CD4-positive, alpha-beta T cell (primary cell): ENCODE measurements at places on chromosomes 3 and 15.

DNA sequence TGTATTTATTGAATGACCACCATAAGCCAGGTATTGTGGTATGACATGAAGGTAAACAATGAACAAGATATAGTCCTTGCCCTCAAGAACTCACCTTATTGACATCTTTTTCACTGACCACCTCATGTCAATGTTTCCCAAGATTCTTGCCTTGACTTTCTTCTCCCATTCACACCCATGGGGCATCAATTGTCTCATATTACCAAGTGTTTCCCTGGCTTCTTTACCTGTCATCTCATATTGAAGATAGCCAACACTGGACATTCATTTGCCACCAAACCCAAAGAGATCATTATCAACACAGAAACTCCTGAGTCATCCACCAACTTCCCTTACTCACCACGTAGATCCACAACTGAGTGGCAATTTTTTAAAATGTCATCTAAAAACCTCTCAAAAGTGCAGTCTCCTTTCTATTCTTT, 2.2 kb downstream of the EFHB start:
- DNase-seq, result no peak

- no peak for DNase-seq
Observed at GRCh38 chr3:58183221-58183620, 27.6 kb downstream of the DNASE1L3 start.

GRCh38 chr15:29826908-29827820, 4.9 kb upstream of the TJP1 start:
- DNase-seq, result no peak

- DNase-seq, result no peak
Observed at GRCh38 chr15:31023841-31024240, 32.4 kb upstream of the MTMR10 start.

DNA sequence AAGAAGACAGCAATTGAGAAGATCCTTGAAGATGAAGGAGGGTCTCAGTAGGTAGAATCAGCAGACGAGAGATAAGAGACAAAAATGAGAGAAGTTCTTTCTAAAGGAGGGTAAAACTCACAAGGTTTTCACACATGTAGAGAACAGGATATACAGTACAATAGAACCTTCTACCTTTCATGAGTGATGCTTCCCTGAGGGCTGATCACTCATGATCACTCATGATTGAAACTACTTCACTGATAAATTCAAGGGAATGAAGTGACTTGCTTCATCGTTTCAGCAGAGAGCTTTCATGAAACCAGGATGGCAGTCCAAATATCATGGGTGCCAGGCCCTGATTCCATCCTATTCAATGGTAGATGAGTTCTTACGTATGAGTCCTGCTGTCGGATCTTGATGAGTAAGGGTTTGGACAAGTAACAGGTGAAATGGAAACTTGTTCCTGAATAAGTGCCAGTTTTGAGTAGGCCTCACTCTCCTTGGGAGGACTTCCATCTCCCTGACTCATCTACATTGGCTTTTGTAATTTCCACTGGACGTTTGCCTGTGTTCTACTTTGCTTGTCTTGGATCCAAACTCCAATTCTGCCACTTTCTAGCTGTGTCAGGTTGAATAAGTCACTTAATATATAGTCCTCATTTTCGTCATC, 9.6 kb upstream of the CLDN16 start:
- DNase-seq, result no peak

GRCh38 chr15:91099616-91099994, 452 bp upstream of the SV2B start:
- DNase-seq, result no peak

GRCh38 chr3:197692641-197693040, 44.1 kb downstream of the RUBCN start:
- DNase-seq, result no peak

GRCh38 chr15:74385733-74386132, 18.3 kb upstream of the CYP11A1 start:
- no peak for DNase-seq
